Activated naive CD4-positive, alpha-beta T cell treated with anti-CD3 and anti-CD28 coated beads, Interleukin-2, amount 50 U/mL, for 72 hours (primary cell): ENCODE measurements at places on chromosomes 12 and 14. TPM values are rescaled to one million over a fixed set of nuclear protein-coding genes. Genes with fewer than 3 reads are reported as not detected.

DNA sequence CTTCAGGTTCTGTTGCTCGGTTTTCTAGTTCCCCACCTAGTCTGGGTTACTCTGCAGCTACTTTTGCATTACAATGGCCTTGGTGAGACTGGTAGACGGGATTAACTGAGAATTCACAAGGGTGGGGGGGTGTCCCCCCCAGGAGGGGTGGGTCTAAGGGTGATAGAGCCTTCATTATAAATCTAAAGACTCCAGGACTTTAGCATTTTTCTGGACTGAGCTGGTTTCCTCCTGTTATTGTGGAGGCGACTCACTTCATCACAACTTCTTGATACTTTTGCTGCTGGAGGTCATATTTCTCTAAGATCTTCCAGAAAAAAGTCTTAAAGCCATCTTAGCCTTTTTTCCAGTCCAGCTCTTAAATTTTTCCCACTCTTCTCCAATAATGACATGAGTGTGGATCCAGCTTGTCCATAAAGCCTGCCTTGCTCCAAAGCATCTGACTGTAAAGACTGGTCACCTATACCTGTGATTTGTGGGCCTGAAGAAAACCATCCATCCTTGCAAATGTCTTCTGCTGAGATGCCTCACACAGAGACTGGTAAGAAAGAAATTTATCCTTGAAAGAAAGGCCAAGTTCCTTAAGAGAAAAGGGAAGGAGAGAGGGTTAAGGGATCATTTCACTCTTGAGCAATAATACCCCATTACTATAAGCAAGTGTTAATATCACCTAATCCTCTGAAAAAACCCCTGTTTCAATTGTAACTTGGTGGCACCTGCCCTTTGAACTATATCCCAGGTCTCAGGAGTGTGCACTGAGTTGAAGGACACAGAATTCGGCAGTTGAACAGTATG, 19.7 kb upstream of the SLC2A14 start:
- no peak for DNase-seq

Gene MAP1LC3B2
- total RNA-seq: not detected

- DNase-seq: no peak
Measured at GRCh38 chr12:71592841-71593240, 70.8 kb downstream of the ZFC3H1 start.

Gene ALX1
- not detected for total RNA-seq

GRCh38 chr12:52531566-52532300, 11.5 kb upstream of the KRT5 start:
- no peak for DNase-seq

DNA sequence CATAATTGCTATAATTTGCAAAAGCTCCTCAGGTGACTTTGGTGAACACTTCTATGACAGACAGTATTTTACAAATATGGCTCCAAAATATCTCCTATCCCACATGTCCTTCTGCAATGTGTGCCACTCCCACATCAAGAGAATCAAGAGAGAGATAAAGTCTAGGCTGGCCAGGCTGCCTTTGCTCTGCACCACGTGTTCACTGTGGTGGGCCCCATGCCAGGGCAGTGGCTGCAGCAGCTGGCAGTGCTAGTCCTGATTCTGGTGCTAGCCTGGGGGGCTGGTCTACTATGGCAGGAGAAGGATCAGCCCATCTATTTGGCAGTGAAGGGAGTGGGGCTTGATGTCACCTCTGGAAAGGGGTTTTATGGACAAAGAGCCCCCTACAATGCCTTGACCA, 86.3 kb downstream of the DRAM1 start:
- DNase-seq: no peak

Gene ZNF384
- 92.6 TPM for total RNA-seq

Gene ERGIC2
- 73.6 TPM for total RNA-seq

GRCh38 chr12:120352117-120352516, 16.8 kb downstream of the MSI1 start:
- no peak for DNase-seq

DNA sequence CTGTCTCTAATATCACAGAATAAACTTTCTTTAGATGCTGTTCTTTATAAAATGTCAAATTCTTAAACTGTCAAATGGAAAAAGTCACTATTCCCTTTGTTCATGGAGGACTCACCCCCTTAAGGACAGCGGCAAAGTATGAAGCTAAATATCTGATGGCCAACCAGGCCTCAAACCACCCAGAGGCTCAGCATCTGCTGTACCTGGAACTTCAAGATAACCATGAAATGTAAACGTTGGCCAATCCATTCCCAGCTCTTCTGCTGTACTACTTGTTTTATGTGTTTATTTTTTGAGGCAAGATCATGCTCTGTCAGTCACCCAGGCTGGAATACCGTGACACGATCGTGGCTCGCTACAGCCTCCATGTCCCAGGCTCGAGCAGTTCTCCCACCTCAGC, 15.7 kb downstream of the RFC5 start:
- no peak for DNase-seq
